ENCODE measurements at places on chromosomes 3 and 15.

GRCh38 chr3:35562141-35562540 lies 77.2 kb upstream of the ARPP21 start:
- no peak for DNase-seq

DNA sequence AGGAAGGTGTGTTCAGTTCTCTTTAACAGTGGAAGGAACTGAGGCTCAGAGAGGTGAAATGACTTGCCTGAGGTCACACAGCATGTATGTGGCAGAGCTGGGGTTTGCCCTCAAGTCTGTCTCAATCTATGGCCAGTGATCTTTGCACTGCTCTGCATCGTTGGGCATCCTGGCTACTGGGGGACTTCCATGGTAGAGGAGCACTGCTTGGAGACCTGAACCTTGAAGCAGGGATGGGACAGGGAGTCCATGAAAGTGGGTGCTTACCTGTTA lies 2.0 kb downstream of the CORO2B start:
- DNase-seq, result no peak

DNA sequence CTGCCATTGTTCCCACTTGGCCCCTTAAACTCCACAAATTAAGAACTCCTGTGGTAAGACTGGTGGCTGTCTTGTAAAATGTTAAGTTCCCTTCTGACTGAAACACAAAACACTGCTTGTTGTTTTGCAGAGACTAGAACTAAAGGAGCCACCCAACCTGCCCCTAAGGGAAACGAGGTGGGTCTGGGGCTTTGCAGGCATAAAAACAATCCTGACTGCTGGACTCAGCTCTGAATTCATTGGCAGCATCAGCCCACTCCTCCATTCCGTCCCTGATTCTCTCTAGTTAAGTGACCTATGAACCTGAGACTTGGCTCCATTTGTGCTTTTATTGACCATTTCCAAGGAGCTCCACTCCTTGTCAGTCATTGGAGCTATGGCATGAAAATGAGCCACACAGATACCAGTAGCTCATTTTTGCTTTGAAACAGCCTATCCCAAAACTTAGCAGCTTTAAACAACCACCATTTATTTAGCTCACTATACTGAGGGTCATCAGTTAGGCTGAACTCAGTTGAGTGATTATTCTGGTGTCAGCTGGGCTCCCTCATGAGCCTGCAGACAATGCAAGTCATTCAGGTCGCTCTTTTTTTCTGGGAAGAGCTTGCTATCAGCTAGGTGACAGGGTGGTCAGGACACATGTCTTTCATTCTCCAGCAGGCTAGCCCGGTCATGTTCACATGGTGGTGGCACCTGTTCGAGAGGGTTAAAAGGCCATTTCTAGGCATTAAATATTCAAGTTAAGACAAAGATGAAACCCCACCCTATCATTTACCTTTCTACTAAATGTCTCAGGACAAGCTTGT lies 175.1 kb upstream of the CTNNB1 start:
- DNase-seq, result no peak

DNA sequence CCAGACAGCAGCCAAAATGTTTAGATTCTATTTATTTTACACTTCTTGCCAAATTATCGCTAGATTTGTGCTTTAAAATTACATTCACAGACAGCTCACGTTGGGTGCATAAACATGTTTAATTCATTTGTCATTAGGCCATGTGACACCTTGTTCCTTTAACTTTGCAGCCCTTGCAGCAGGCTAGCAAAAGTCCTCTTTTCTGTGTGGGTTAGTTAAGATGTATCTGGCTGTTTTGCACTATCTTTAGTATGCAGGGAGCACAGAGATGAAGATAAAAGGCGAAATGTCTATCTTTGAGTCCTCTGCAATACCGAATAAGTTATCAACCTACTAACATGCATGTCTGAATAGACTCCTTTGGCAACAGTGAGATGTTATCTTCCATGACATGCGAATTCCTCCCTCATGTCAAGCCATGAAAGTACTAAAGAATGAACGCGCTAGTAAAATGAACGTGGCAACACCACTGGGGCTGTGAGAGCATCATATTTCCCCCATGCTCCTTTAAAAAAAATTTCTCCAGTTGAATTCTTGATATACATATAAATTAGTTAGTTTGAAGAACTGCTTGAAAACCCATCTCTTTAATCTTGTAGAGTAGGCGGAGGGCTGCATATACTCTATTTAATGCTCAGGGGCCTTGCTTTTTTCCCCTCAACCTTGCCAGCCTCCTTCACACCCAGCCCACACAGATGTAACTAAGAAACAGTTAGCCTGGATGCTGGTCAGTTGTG lies 620.4 kb upstream of the NR2F2 start:
- no peak for DNase-seq

GRCh38 chr3:72042397-72043203 lies 257.7 kb upstream of the PROK2 start:
- no peak for DNase-seq

DNA sequence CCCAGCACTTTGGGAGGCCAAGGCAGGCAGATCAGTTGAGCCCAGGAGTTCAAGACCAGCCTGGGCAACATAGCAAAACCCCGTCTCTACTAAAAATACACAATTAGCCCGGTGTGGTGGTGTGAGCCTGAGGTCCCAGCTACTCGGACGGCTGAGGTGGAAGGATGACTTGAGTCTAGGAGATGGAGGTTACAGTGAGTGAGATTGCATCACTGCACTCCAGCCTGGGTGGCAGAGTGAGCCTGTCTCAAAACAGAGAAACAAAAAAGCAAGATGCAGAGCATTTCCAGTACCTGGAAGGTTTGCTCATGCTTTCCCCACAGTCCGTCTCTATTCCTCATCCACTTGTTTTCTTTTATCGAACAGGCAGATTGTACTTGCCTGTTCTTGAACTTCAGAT lies 3.8 kb upstream of the PDIA5 start:
- no peak for DNase-seq

GRCh38 chr15:76338486-76339304 lies 2.1 kb downstream of the ISL2 start:
- DNase-seq, result no peak

GRCh38 chr15:96321639-96322535 lies 8.6 kb upstream of the NR2F2 start:
- no peak for DNase-seq

- DNase-seq, result no peak
Observed at GRCh38 chr3:49238274-49239127, 38.5 kb downstream of the C3orf62 start.

- no peak for DNase-seq
Observed at GRCh38 chr3:102454181-102454580, 19.4 kb downstream of the ZPLD1 start.

- DNase-seq, result no peak
Observed at GRCh38 chr3:124034016-124034843, 42.3 kb upstream of the ROPN1 start.
